Fibroblast of skin of right quadriceps (primary cell): ENCODE measurements at places on chromosomes 2 and 18.

GRCh38 chr2:20485612-20486388, 38.9 kb downstream of the RHOB start:
- no peak for DNase-seq

- DNase-seq, result no peak
These were observed 71.1 kb downstream of the TMEM163 start for GRCh38 chr2:134647607-134648256.

- DNase-seq, result no peak
These were observed 12.3 kb downstream of the ARL6IP6 start for GRCh38 chr2:152730591-152731333.

DNA sequence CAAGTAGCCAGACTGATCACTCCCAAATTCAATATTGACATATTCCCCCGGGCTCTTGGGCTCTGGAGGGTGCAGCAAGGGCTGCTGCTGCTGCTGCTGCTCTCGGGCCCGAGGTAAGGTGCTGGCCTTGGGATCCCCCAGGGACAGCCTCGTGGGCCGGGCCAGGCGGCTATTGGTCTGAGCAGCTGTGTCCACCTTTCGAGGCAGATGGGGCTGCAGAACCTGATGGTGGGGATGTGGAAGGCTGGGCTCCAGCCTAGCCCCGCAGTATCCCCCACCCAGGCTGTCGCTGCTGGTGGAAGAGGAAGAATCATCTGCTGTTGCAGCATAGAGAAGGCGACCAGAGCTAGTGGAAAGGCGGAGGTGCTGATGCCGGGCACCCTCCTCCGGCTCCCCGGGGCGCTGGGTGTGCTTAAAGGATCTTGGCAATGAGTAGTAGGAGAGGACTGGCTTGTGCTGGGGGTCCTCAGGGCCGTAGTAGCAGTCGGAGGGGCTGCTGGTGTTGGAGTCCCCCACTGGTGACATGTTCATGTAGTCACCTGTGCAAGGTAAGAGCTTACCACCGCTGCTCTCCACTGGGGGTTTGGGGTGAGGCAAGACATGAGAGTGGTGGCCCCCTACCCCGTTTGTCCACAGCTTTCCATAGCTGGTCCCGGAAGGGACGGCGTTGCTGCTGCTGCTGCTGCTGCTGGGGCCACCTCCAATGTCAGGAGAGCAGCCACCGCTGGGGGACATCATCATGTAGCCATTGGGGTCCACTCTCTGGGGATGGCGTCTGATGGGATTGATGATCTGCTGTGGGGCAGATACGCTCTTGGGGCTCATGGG, 3.4 kb downstream of the IRS1 start:
- no peak for DNase-seq
